A172 (cell line): ENCODE measurements at places on chromosomes 11 and 22. TPM values are rescaled to one million over a fixed set of nuclear protein-coding genes. Genes with fewer than 3 reads are reported as not detected.

Gene FGF4
- not detected in 2 replicates for total RNA-seq

Gene OR8G1
- total RNA-seq: not detected in 2 replicates

Gene CD248
- not detected in 2 replicates for total RNA-seq

Gene BAIAP2L2
- total RNA-seq: not detected in 2 replicates

Gene KRTAP5-2
- total RNA-seq: not detected in 2 replicates

Gene DMC1
- 0.10 and 0.28 TPM in 2 replicates for total RNA-seq

Gene NPAS4
- total RNA-seq: not detected in 2 replicates

Gene UBQLN3
- not detected in 2 replicates for total RNA-seq

Gene TTC36
- total RNA-seq: not detected in 2 replicates

Gene DDI1
- not detected in 2 replicates for total RNA-seq

Gene NEFH
- total RNA-seq: not detected in 2 replicates

Gene TEX54
- total RNA-seq: not detected in 2 replicates

Gene WNT11
- total RNA-seq: 0.98 and 2.6 TPM in 2 replicates

Gene ZDHHC24
- 17.4 and 21.5 TPM in 2 replicates for total RNA-seq

Gene SCUBE2
- total RNA-seq: 0.47 TPM in 1 of 2 replicates, not detected in the other

Gene DLG2
- 0.67 and 0.72 TPM in 2 replicates for total RNA-seq

Gene LRRC32
- total RNA-seq: not detected in 2 replicates

Gene OR2D2
- total RNA-seq: not detected in 2 replicates

Gene MMP12
- total RNA-seq: 0.10 TPM in 2 replicates

Gene CTNND1
- 66.9 and 70.8 TPM in 2 replicates for total RNA-seq
